Central memory CD4-positive, alpha-beta T cell (primary cell): ENCODE measurements at places on chromosomes 12 and 14.

- no peak for DNase-seq
Observed at GRCh38 chr14:54465654-54466053, 23.1 kb downstream of the GMFB start.

- peak; percentile 31 for DNase-seq
Observed at GRCh38 chr12:28253161-28253641, 62.9 kb downstream of the CCDC91 start.

- no peak for DNase-seq
Observed at GRCh38 chr14:68229423-68230100, 410.0 kb downstream of the RAD51B start.

DNA sequence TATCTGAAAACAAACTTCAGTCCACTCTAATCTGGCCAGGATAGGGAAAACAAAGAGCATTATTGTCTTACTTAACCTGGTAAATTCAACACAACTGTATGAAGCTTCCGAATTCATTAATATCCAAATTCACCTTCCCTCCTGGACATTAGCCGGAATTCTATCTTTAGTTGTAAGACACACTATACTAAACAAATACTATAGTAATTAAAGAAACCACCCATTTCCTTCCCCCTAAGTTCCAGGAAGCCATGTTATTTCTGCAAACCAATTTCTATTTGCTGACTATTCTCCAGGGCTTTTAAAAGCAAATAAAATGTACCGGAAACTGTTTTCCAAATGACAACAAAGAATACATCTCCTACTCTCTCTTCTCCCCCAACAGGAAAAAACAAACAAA lies 122.7 kb upstream of the MDM1 start:
- no peak for DNase-seq

GRCh38 chr14:22597771-22598098 lies 365 bp upstream of the ABHD4 start:
- DNase-seq = no peak

DNA sequence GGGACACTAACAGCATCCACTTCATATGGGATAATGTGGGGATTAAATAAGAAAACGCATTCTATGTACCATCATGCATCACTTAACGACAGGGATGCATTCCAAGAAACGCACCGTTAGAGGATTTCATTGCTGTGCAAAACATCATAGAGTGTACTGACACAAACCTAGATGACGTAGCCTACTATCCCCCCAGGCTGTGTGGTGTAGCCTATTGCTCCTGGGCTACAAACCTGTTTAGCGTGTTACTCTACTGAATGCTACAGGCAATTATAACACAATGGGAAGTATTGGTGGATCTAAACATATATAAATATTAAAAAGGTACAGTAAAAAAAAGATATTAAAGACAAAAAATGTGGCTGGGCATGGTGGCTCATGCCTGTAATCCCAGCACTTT lies 230.6 kb downstream of the KSR2 start:
- no peak for DNase-seq

GRCh38 chr12:14416658-14417057 lies 51.2 kb downstream of the ATF7IP start:
- DNase-seq = peak; percentile 70

DNA sequence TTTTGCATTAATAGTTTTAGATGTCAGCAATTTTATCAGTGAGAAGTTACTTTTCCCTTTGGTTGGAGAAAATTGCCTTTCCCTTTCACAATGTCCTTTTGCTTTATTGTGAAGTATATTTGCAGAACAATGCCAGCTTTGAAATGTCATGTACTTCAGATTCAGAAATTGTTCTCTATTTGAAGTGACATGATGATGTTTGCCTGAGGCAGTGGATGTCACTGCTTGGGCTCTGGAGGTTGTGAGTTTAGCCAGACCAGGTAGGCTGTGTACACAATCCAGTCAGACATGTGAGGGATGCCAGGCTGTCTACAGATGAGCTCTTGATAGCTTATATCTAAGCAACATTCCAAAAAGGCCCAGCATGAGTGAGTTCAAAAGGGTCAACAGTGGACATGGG lies 451.9 kb upstream of the FBXO33 start:
- DNase-seq = no peak

DNA sequence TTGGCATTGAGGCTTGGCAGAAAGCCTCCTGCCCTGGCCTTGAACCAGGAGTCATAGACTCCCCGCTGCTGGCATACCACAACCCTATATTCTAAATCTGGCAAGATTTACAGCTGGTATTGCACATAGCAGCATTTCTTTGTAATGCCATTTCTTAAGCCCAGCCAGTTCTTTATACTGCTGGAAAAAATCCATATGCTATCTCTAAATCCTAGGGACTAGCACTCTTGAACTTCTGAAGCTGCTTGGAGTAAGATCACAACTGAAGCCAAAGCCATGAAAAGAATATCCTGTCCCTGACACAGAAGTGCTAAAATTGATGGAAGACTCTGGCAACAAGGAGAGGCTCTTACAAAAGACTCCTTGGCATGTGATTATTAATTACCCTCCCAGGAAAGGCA lies 89.3 kb downstream of the KCNC2 start:
- DNase-seq = no peak

GRCh38 chr12:107983756-107984472 lies 145.2 kb upstream of the WSCD2 start:
- no peak for DNase-seq

DNA sequence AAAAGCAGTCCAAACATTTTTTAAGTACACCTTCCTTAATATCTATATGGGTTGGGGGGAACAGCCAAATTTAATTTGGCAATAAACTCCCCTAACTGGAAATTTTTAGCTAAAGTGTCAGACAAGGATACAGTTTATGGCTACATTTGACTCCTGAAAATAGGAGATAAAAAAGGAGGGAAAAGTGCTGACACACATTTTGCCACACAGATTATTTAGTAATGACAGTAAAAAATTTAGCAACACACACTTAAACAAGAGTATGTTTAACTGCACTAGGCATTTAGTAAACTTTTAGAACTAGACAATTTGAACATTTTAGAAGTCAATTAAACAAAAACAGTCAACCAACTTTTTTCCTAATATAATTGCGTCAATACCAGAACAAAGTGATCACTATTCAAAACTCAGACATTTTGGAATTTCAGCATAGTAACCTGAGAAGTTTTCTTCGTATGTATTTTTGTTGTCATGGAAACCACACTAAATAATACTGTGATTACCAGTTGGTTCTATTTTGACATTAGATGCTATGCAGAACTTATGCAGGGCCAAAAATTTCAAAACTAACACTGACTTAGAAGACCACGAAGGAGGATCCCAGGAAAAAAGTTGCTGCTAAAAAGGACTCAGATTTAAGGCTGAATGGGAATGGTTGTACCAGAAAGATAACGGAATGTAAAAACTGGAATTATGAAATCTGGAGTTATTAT lies 13.4 kb downstream of the GMFB start:
- DNase-seq = no peak

- no peak for DNase-seq
Observed at GRCh38 chr12:62748941-62749468, 185.9 kb downstream of the PPM1H start.

- DNase-seq = peak; percentile 60
Observed at GRCh38 chr12:4829161-4829792, 80.4 kb upstream of the KCNA1 start.

GRCh38 chr14:61911574-61911973 lies 149.4 kb downstream of the SNAPC1 start:
- DNase-seq = no peak
